ENCODE measurements at places on chromosomes 6 and 20.

GRCh38 chr6:20173833-20174792 is 38.2 kb downstream of the MBOAT1 start:
- no peak for DNase-seq

DNA sequence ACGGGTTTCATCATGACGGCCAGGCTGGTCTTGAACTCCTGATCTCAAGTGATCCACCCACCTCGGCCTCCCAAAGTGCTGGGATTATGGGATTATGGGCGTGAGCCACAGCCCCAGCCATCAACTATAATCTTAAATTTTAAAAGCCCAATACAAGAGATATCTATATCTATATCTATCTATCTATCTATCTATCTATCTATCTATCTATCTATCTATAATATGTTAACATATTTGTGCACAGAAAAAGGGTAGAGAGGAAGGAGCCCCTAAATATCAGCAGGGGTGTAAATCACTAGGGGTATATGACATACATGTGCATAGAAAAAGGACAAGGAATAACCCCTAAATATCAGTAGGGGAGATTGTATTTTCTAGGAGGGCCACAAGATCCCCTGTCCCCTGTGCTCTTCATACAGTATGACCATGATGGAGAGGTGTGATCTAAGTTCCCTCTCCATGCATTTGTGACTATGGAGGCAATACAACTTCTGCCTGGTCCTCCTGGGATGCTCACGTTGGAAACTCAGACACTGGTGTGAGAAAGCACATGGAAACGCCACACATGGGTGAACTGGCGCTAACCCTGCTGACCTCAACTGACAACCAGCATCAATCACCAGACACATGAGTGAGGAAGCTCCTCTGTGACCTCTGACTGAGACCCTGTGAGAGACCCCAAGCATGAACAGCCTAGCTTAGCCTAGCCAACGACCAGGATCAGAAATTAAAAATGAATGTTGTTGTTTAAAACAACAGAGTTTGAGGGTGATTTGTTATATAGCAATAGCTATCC is 1.2 kb upstream of the SPATS1 start:
- DNase-seq: no peak

DNA sequence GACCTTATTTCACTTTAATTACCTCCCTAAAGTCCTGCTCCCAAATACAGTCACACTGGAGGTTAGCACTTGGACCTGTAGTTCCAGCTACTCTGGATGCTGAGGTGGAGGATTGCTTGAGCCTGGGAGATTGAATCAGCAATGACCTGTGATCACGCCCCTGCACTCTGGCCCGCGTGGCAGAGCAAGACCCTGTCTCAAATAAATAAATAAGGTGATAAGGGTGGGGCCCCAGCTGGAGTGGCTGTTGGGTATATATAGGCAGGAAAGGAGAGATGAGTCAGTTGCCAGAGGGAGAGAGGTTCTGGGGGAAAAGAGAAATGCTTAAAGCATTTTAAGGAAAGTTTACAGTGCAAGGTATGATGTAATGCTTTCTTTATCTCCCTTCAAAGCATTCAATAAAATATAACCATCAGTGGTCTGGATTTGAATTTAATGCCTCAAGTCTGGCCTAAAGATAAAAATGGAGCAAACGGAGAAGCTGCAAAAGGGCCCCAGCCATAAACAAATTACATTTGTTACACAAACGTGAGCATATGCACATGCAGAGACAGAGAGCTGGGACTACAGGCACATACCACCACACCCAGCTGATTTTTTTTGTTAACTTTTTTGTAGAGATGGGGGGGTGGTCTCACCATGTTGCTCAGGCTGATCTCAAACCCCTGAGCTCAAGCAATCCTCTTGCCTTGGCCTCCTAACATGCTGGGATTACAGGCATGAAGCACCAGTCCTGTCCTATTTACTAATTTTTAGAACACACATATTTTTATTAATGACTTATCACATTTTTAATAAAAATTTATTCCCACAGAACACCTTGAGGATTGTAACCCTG is 6.1 kb upstream of the PM20D2 start:
- no peak for DNase-seq

DNA sequence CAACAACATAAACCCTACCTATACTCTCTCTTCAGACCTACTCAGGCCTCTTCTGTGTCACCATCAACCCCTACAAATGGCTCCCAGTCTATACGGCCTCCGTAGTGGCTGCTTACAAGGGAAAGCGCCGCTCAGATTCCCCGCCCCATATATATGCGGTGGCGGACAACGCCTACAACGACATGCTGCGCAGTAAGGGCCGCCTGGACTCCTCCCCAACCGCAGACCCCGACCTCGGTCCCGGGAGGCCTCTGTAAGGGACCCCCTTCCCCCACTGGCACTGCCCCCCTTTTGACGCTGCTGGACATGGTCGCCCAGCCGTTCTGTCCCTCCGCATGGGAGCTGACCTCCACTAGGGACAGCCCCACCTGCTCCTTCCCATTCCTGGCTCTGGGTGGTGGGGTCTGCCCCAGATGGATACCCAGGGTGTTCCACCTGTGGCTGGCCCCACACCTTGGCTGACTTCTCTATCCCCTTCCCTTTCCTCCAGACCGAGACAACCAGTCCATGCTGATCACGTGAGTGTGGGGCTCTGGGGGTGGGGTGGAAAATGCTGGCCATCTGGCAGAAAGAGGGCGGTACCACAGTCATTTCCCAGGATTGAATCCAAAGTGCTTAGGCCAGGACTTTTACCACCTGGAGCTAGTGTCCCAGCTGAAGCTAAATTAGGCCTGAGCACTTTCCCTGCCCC is 25.0 kb downstream of the MYH7B start:
- DNase-seq: peak; percentile 13

GRCh38 chr6:169028343-169028742 is 225.3 kb downstream of the THBS2 start:
- DNase-seq: no peak

DNA sequence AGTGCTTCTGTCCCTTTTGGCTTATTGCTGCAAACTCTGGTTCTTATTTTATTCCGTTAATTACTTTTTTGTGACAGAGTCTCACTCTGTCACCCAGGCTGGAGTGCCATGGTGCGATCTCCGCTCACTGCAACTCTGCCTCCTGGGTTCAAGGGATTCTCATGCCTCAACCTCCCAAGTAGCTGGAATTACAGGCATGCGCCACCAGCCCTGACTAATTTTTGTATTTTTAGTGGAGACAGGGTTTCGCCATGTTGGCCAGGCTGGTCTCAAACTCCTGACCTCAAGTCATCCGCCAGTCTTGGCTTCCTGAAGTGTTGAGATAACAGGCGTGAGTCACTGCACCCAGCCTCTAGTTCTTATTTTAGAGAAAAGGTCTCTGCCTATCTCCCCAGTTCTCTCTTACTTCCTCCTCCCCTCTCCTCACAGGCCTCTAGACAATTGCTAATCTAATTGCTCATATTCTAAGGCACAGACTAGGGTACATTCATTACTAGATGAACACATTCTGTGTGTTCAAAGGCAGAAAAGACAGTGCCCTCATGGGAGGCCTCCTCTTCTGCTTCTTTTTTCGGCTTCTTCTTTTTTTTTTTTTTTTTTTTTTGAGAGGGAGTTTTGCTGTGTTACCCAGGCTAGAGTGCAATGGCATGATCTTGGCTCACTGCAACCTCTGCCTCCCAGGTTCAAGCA is 27.0 kb downstream of the EDEM2 start:
- peak; percentile 85 for DNase-seq

DNA sequence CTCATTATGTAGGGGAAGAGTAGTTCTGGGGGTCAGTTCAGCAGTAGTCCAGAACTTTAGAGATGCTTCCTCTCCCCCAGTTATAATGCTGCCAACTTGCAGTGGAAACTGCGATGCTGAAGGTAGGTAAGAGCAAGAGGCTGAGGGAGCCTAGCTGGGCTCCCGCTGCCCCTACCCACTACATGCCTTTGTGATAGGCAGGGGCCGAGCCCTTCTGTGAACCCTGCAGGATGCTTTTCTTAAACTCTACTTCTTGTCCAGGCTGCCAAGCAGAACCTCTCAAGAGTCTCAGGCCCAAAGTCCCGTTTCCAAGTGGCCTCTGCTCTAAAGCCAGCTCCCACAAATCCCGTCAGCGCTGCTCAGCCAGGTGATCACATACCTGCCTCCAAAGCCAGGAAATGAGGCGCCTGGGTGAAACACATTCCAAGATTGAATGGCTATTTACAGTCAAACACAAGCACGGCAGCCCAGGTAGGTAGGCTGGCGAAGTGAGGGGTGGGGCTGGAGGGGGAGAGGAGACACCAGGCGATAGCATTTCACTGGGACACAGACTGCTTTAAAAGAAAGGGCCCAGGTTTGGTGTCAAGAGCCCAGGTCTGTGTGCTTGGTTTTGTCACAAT is 150.7 kb downstream of the CD24 start:
- no peak for DNase-seq

- DNase-seq: peak; percentile 94
Measured at GRCh38 chr6:30769088-30769852, 24.9 kb upstream of the IER3 start.

- DNase-seq: no peak
Measured at GRCh38 chr20:56995149-56995548, 271.3 kb downstream of the BMP7 start.

Measured in fibroblast of mammary gland (primary cell).